ENCODE measurements at places on chromosomes 7 and 10.

GRCh38 chr10:101022967-101023705, 7.8 kb downstream of the PDZD7 start:
- no peak for DNase-seq

GRCh38 chr10:124992462-124993344, 50.8 kb downstream of the ZRANB1 start:
- DNase-seq: peak; percentile 34

DNA sequence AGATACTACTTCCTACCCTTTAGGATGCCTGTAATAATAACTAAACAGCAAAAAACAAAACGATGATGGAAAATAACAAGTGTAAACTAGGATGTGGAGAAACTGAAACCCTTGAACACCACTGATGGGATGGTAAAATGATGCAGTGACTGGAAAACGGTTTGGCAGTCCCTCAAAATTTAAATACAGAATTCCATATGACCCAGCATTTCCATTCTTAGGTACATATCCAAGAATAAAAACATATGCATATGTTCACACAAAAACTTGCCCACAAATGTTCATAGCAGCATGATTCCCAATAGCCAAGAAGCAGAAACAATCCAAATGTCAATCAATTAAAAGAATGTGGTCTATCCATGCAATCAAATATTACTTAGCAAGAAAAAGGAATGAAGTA, 25.8 kb downstream of the SMURF1 start:
- DNase-seq: no peak

DNA sequence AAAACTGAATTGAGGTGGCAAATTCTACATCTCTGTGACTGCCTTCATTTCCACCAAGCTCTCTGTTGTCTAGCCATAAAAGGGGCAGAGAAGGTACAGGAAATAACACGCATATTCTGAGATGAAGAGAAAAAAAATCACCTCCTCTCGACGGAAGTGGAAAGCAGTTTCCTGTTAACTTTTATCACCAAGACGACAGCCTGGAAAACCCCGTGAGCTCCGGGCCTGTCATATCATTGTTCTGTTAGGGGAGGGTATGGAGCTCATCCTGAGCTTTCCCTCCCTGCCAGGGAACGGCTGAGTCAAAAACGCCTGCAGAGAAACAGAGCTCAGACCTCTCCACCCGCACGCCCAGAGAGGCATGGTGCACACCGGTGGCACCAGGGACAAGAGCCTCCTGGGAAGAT, 200.3 kb downstream of the PRPF18 start:
- peak; percentile 93 for DNase-seq

GRCh38 chr10:3893901-3894563, 109.0 kb upstream of the KLF6 start:
- DNase-seq: peak; percentile 42

DNA sequence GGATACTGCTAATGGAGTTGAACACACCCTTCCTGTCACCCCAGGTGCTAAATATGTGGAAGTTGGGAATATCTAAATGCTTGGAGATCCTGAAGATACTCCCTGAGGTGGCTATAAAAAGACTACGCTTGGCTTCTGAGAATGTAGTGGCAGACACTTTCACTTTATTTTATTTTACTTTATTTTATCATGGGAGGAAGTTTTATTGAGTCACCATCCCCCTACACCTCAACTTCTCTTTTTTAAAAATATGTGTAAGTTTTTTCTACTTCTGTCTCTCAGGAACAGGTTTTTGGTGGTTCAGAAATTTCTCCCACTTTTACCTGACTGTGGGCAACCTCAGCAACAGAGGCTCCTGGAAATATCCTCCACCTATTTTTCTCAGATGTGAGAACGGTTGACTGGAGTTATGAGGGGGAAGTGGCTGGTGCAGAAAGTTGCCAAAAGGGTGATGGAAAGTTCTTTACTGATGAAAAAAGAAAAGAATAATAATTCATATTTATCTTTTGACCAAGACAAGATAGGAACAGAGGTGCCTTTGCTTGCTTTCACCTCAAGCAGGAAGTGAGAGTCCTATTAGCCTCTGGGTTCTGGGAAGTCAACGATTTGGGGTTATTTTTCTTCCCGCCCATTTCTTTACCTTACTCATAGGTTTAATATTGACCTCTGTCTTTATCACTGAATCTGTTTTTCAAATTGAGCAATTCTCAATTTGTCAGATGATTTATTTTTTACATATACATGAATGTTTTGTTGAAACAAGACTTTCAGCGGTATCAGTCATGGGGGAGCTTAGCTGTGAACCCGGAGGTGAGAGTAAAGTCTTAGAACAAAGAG, 103.6 kb downstream of the AHR start:
- no peak for DNase-seq

- no peak for DNase-seq
These were observed 59.1 kb downstream of the ELAPOR2 start for GRCh38 chr7:87000344-87000743.

- no peak for DNase-seq
These were observed 991.3 kb downstream of the LRMDA start for GRCh38 chr10:76422769-76423168.
